ENCODE measurements at places on chromosomes 11 and 22.
A peak's percentile ranks its signal among the peaks of the same experiment; 100 is the strongest.

GRCh38 chr11:83600661-83601060 lies 314.5 kb upstream of the CCDC90B start:
- peaks cover 10% of the 10 kb centered on the region for H3K27me3 ChIP-seq
- H3K4me3 ChIP-seq: no peak overlapping the region
- no peaks in the 10 kb centered on the region for H3K4me1 ChIP-seq

GRCh38 chr22:35900483-35901168 lies 128.0 kb downstream of the RBFOX2 start:
- peak overlapping the region; percentile 28 for H3K27ac ChIP-seq
- H3K36me3 ChIP-seq: no peaks in the 10 kb centered on the region
- H3K4me1 ChIP-seq: peaks cover 30% of the 10 kb centered on the region

- peak overlapping the region; percentile 97 for H3K27ac ChIP-seq
- peaks cover 32% of the 10 kb centered on the region for H3K4me1 ChIP-seq
- no peak for DNase-seq
- H3K27me3 ChIP-seq: no peaks in the 10 kb centered on the region
- H3K36me3 ChIP-seq: no peaks in the 10 kb centered on the region
Observed at GRCh38 chr11:11843211-11843621, 1.4 kb downstream of the USP47 start.

DNA sequence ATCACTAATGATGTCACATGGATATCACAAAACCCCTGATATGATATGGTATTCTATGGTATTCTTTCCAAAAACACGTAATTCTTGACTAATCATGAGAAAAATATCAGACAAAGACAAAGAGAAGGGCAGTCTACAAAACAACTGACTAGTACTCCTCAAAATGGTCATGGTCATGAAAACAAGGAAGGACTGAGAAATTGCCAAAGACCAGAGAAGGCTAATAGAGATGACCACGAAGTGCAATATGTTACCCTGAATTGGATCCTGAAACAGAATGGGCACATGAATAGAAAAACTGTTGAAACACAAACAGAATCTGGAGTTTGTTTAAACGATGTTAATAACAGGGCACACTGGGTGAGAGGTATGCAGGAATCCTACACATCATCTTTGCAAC lies 10.2 kb downstream of the CKAP5 start:
- no peaks in the 10 kb centered on the region for H3K4me1 ChIP-seq
- no peak for DNase-seq
- H3K36me3 ChIP-seq: peaks cover 6% of the 10 kb centered on the region
- H3K27ac ChIP-seq: no peak overlapping the region
- H3K27me3 ChIP-seq: no peaks in the 10 kb centered on the region
- no peak overlapping the region for H3K4me3 ChIP-seq

- peak; percentile 23 for DNase-seq
- no peak overlapping the region for H3K4me3 ChIP-seq
- H3K4me1 ChIP-seq: peaks cover 6% of the 10 kb centered on the region
- H3K27ac ChIP-seq: no peak overlapping the region
Observed at GRCh38 chr11:74701351-74701750, 29.9 kb downstream of the CHRDL2 start.

DNA sequence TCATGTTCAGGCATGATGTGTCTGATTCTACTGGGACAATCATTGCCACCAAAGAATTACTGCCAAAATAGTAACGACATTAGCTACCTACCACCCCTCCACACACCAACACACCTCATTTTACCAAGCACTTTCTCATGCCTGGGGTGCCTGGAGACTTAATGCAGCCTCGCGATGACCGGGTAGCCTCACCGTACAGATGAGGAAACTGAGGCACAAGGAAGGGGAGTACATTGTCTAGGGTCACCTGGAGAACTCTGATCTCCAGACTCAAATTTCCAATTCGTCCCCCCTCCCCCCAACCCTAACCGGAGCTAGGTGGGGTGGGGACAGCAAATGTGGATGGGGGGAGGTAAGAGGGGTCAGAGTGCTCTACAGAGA lies 2.7 kb upstream of the RTN4RL2 start:
- no peak for DNase-seq
- H3K4me3 ChIP-seq: peak overlapping the region; percentile 41
- H3K36me3 ChIP-seq: no peaks in the 10 kb centered on the region
- H3K27me3 ChIP-seq: no peaks in the 10 kb centered on the region
- H3K27ac ChIP-seq: no peak overlapping the region
- peaks cover 16% of the 10 kb centered on the region for H3K4me1 ChIP-seq

DNA sequence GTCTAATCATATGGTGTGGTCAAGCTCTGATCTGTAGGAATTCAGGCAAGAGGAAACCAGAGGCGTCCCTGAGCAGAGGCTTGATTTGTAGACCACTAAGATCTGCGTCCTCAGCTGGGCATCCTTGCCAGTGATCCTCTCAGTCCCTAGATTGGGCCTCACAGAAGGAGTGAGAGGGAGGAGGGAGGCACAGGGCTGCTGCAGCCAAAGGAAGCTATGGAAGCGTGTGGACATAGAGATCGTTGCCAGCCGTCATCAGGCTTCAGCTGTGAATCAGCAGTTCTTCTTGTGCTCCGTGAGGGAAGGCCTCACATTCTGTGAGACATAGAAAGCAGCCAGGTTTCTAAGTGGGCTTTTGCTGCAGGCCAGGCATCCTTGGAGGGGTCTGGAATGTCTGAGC lies 254.6 kb upstream of the KIRREL3 start:
- no peaks in the 10 kb centered on the region for H3K27me3 ChIP-seq
- no peak overlapping the region for H3K27ac ChIP-seq
- no peak for DNase-seq

- no peak for DNase-seq
- no peaks in the 10 kb centered on the region for H3K27me3 ChIP-seq
- H3K36me3 ChIP-seq: no peaks in the 10 kb centered on the region
- H3K4me3 ChIP-seq: no peak overlapping the region
- no peak overlapping the region for H3K27ac ChIP-seq
Observed at GRCh38 chr11:88739524-88739923, 326.3 kb downstream of the GRM5 start.

DNA sequence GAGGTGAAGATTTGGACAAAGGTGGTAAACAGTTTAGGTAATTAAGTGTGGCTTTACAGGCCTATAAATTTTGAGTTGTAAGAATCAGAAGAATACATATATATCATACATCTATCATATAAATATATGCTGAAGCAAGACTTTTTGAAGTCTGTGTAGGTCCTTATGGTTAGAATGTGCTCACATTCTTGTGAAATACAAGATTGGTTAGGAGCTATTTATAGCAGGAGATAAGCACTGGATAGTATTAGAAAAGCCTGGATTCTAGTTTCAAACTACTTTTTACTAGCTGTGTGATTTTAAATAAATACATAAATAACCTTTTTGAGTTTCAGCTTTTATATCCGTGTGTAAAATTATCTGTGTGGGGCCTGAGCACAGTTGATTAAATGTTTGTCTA lies 42.3 kb downstream of the ANKRD42 start:
- no peak overlapping the region for H3K4me3 ChIP-seq
- H3K4me1 ChIP-seq: no peaks in the 10 kb centered on the region
- no peaks in the 10 kb centered on the region for H3K27me3 ChIP-seq
- DNase-seq: no peak
- no peak overlapping the region for H3K27ac ChIP-seq

DNA sequence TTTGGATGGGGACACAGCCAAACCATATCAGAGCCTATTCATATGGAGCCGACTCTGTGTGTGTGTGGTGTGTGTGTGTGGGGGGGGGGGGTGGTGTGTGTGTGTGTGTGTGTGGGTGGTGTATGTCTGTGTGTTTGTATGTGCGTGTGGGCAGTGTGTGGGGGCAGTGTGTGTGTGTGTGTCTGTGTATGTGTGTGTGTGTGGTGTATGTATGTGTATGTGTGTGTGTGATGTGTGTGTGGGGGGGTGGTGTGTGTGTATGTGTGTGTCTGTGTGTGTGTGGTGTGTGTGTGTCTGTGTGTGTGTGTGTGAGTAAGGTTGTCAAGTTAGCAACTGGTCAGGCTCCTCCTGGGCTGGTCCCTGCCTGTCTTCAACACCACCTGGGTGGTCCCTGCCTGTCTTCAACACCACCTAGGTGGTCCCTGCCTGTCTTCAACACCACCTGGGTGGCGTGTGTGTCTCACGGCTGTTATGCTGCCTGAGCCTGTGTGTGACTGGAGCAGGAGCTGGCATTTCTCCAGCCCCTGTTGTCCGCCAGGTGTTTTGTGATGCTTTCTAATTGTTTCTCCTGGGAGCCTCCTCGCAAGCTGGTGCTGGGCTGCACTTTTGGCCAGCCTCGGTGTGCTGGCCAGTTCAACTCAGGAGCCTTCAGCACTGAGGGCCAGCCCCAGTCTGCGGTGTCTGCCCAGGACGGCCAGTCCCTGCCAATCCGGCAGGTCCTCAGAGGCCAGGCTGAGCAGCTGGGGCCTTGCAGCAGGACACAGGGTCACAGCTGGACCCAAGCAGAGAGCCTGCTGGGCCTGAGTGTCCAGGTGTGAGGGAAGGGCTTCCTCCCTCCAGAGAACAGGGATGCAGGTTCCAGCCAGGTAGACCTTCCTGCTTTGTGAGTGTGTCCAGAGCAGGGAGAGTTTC lies 21.5 kb upstream of the PVALB start:
- H3K4me3 ChIP-seq: no peak overlapping the region
- no peak overlapping the region for H3K27ac ChIP-seq
- DNase-seq: no peak
- H3K36me3 ChIP-seq: no peaks in the 10 kb centered on the region
- H3K27me3 ChIP-seq: no peaks in the 10 kb centered on the region

- H3K27ac ChIP-seq: no peak overlapping the region
- no peaks in the 10 kb centered on the region for H3K4me1 ChIP-seq
- no peaks in the 10 kb centered on the region for H3K36me3 ChIP-seq
- DNase-seq: no peak
- no peaks in the 10 kb centered on the region for H3K27me3 ChIP-seq
- no peak overlapping the region for H3K4me3 ChIP-seq
Observed at GRCh38 chr11:27282806-27283205, 80.2 kb downstream of the CCDC34 start.

DNA sequence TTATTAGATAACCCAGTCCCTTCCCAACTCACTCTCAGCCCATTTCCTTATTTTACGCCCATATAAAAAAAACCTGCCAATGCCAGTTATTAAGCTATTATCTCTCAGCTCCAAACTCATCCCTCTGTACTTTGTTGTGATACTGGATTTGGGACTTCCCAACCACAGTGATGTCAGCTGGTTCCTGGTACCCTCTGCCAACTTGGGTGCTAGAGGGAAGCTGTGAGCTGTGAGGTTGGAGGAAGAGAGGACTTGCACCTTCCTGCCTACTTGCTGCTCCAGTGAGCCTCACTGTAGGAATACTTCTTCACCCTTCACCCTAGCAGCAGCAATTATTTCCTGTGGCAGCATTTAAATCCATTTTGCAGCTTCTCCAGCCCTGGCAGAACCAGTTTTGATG lies 19.2 kb upstream of the CSF2RB start:
- H3K27me3 ChIP-seq: peaks cover 19% of the 10 kb centered on the region
- no peak for DNase-seq
- no peak overlapping the region for H3K27ac ChIP-seq
- no peaks in the 10 kb centered on the region for H3K36me3 ChIP-seq

DNA sequence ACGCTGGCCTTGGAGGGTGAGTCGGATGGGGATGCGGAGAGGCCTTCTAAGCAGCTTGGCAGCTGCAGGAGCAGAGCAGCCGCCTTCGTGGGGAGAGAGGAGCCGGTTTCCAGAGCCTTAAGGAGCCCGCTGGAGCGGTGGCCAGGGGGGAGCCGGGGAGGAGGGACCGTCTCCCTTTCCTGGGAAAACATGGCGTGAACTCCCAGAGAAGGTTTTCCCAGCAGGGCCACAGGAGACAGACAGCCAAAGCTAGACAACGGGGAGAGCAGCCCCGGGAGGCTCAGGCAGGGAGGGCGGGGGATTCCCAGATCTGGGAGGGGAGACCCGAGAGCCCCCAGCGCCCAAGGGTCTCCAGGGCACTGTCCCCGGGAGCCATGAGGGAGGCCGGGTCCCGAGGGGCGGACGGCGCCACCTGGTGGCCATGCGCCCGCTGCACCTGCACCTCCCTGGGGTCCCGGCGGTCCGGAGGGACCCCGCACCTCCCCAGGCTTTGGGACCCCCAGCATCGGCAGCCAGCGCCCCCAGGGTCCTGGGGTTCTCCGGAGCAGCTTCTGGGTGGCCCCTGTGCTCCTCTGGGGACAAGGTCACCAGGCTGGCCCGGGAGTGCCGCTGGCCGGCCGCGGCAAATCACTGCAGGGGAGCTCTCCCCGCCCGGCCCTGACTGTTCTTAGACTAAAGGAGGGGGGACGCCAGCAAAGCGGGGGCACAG lies 2.4 kb upstream of the SYT8 start:
- H3K36me3 ChIP-seq: no peaks in the 10 kb centered on the region
- no peak overlapping the region for H3K27ac ChIP-seq
- H3K4me3 ChIP-seq: peak overlapping the region; percentile 55
- peaks cover 82% of the 10 kb centered on the region for H3K4me1 ChIP-seq
- no peaks in the 10 kb centered on the region for H3K27me3 ChIP-seq
- DNase-seq: no peak
